CD14-positive monocyte (primary cell): ENCODE measurements at places on chromosomes 4 and X.

GRCh38 chr4:139843641-139844040 is 178.0 kb downstream of the MGST2 start:
- DNase-seq, result peak; percentile 47

DNA sequence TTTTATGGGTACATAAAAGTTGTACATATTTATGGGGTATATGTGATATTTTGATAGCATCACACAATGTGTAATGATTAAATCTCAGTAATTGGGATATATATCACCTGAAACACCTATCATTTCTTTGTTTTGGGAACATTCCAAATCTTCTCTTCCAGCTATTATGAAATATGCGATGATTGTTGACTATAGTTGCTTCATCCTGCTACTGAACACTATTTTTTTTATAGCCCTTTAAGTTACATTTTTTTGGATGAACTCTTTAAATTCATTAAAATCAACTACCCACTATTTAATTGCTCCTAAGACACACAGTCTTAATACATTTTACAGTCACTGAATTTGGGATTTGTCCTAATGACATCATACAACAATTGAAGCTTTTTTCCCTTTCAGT is 212.9 kb downstream of the BMPR1B start:
- no peak for DNase-seq

DNA sequence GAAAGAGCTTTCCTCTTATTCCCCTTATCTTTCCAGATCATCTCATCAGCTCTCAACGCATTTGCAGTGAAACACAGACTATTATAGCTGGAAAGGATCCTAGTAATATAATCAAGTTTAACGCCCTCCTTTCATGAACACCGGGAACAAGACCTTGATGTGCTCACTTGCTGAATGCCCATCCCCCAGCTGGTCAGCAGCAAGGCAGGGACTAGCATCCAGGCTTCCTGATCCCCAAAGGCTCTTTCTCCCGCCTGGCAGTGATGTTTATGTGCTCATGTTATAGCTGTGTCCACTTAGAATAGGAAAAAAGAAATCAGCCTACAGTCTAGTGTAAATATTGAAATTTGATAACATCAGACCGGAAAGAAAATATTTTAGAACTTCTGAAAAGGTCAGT is 24.6 kb downstream of the GPC4 start:
- no peak for DNase-seq

GRCh38 chrX:51804741-51805140 is 61.5 kb downstream of the GSPT2 start:
- DNase-seq, result no peak

DNA sequence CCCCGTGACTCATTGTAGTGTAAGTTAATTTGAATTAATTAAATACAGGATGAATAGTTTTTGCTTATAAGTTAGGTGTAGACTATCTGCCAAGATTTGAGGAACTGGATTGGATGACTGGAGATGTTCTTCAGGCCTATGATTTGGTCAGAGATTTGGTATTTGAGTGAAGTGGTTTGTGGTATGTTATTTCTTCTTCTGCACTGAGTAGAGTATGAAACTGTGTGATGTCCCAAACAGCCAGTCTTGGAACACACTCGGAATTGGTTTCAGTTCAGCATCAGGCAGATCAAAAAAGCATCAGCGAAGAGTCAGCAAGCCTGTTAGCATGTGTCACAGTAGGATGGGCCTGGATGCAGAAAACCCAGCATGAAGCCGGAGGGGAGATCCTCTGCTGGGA is 294.1 kb downstream of the ARHGAP10 start:
- no peak for DNase-seq
